LHCN-M2 (cell line): ENCODE measurements at places on chromosomes 3 and 15.
A peak's percentile ranks its signal among the peaks of the same experiment; 100 is the strongest.

GRCh38 chr15:64067564-64068030 is 21.3 kb upstream of the DAPK2 start:
- peak; percentile 59 for DNase-seq

GRCh38 chr3:77081240-77081661 is 41.4 kb downstream of the ROBO2 start:
- DNase-seq, result no peak

- DNase-seq, result no peak
These were observed 120.0 kb upstream of the C15orf61 start for GRCh38 chr15:67400890-67401289.

GRCh38 chr15:44633603-44634002 is 29.9 kb downstream of the SPG11 start:
- DNase-seq, result peak; percentile 41

DNA sequence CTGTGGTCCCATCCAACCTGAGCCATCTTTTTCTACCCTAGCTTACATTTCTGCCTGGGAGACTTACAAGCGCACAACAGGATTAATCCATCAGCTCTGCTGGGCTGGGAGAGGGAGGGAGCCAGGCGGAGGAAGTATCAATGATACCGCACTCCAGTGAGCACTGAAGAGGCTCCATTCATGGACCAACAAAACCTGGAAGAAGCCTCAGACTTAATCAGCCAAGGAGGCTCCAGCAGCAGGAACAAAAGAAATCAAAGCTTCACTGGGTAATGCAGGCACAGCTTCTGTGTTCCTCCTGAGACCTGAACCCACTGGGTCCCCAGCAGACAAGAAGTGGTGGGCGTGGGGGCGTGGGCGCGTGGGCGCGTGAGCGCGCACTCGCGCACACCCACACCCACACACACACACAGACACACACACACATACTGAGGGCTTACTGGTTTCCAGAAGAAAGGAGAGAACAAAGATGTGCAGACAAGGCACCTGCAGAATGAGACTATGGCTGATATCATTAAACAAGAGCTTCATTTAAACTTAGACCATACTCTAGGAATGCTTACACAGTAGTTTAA is 87.0 kb upstream of the BOC start:
- no peak for DNase-seq

DNA sequence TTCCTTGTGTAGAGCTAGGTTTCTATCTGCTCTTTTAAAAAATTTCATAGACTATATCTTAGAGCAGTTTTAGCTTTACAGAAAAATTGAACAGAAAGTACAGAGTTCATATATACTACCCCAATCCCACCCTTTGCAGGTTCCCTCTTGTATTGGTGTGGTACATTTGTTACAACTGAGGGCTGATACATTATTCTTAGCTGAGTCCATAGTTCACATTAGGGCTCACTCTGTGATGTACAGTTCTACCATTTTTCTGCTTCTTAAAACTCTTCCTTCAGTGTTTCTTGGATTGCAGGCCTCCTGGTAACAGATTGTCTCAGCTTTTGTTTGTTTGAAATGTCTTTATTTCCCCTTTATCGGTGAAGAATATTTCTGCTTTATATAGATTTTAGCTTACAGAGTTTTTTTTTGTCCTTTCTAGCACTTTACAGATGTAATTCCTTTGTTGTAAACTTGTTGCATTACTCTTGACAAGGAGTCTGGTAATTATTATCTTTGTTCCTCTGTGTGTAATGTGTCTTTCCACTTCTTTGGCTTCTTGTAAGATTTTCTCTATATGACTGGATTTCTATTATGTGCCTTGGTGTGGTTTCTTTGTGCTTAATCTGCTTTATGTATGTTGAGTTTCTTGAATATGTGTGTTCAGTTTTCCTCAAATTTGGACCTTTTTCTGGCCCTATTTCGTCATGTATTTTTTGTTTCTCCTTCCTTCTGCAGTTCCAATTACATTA is 25.3 kb downstream of the MEF2A start:
- DNase-seq, result no peak

- peak; percentile 85 for DNase-seq
These were observed 20.7 kb upstream of the FEM1B start for GRCh38 chr15:68256675-68257450.

DNA sequence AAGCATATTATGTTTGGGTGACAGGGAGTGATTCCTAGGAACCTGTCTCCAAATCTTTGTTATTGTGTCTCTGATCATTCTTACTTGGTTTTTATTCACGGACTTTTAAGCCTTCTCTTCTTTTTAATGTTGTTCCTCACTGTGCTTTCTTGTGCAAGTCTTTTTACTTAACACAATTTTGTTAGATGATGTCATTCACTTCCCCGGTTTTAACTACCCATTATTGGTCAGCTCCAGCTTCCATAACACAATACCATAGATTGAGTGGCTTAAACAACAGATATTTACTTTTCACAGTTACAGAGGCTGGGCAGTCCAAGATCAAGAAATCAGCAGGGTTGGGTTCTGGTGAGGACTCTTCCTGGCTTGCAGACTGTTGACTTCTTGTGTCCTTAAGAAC is 436.3 kb upstream of the CBLB start:
- no peak for DNase-seq

DNA sequence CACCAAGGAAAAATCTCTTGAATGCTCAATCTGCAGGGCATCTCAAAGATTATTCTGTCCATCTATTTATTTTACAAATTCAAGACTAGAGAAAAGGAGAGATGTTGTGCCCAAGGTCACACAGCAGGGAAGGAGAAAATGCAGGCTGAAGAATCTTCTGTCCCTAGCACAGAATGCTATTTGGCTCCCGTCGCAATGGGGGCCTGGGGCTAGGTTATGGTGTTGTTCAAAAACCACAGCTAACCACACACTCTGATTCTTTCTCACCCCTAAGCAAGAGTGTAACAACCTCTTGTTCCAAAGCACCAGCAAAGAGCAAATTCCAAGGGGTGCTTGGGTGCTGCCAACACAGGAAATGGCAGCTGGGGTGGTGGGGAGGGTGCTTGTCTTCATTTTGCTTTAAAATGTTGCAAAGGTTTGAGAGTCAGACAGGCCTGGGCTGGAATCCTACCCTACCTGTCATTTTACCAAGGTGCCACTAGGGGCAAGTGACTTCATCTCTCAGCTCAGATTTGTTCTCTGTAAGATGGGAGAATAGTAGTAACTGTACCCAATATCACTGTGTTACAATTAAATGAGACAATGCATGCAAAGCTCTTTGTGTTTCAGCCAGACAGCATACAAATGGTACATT is 112.5 kb downstream of the ADAMTS9 start:
- DNase-seq, result peak; percentile 5

DNA sequence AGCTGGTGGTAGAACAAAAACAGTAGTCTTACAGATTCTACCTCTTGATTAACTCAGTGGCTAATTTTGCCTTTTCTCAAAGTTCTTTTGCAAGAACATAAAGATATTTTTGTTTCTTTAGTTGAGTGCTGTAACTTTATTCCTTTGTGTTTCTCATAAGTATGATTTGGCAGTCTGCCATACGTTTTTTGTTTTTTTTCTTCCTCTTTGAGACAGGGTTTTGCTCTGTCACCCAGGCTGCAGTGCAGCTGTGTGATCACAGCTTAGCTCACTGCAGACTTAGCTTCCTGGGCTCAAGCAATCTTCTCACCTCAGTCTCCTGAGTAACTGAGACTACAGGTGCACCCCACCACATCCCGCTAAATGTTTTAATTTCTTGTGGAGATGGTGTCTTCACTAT is 22.4 kb downstream of the B3GNT5 start:
- peak; percentile 89 for DNase-seq

GRCh38 chr3:172904711-172905373 is 154.3 kb downstream of the ECT2 start:
- DNase-seq, result peak; percentile 26

GRCh38 chr15:87354661-87355410 is 901.7 kb downstream of the NTRK3 start:
- peak; percentile 72 for DNase-seq

GRCh38 chr3:29822071-29822470 is 541.2 kb downstream of the RBMS3 start:
- peak; percentile 81 for DNase-seq

- no peak for DNase-seq
These were observed 5.8 kb downstream of the EFCC1 start for GRCh38 chr3:129006864-129007263.

DNA sequence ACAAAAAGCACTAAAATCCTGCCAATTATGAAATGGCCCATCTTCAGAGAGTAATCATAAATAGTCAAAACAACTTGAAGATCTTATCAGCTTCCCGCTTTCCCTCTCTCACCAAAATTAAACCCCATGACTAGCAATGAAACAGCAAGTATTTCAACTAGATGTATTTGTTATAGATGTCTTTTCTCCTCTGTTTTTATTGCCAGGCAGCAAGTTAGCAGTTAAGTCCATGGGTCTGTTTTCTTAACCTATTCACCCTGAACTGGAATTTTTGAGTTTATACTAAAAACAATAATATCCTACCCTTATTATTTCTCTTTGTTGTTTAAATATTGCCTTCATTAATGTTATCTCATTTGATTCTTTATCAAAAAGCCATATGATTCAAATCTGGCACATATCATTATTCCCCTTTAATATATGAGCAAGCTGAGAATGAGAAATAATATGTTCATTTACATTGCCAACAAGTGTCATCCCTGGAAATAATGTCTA is 23.3 kb downstream of the AQP9 start:
- DNase-seq, result no peak

GRCh38 chr3:127418560-127419147 is 130.8 kb upstream of the PRR20G start:
- no peak for DNase-seq

- DNase-seq, result peak; percentile 55
These were observed 84.6 kb downstream of the DGKG start for GRCh38 chr3:186277268-186277909.

DNA sequence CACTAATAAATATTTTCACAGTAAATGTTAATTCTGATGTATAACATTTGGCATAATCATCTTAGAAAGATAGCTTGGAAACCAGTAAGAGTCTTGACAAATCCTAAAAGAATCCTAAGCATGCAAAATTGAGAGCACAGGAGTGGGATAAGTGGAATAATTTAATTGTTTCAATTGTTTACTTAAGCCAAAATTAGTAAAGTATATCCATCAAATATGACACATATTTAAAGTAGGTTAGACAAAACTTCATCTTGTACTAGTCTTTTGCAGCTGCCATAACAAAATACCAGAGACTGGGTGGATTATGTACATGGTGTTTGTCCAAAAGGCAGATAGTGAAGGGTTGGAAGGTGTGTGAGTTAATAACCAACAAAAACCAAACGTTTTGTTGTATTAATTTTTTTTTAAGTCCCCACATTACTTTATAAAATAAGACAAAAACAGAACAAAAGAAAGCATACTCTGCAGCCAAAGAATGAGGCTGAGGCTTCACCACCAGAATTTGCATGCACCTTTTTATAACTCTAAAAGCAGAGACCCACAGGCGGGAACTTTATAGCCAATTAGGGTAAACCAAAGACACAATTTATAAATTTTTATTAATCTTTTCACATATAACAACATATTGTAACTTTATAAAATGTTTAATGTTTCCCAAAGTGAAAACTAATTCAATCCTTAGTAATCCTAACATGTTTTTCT is 41.9 kb upstream of the CD200R1L start:
- peak; percentile 59 for DNase-seq

- DNase-seq, result no peak
These were observed 392.5 kb upstream of the RARB start for GRCh38 chr3:25035526-25035925.

- DNase-seq, result peak; percentile 91
These were observed 63.3 kb downstream of the ABTB1 start for GRCh38 chr3:127735767-127736693.

DNA sequence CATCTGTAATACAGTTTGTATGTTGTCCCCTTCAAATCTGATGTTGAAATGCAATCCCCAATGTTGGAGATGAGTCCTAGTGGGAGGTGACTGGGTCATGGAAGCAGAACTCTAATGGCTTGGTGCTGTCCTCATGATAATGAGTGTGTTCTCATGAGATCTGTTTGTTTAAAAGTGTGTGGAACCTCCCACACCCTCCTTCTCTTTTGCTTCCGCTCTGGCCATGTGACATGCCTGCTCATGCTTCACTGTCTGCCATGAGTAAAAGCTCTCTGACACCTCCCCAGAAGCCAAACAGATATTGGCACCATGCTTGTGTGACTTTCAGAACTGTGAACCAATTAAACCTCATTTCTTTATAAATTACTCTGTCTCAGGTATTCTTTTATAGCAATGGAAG is 794.0 kb upstream of the CFAP20DC start:
- DNase-seq, result no peak

DNA sequence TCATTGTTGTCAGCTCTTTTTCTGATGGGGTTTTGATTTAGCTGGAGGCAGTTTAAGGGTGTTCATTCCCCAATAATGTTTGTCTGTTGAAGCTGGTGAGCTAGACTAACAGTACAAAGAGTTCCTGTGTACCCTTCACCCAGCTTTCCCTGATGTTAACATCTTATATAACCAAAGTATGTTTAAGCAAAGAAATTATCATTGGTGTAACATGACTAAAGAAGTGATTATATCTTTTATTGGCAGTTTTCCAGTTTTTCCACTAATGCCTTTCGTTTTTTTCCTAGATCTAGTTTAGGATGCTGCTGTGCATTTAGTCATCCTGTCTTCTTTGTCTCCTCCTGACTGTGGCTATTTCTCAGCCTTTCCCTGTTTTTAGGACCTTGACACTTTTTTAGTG is 165.6 kb downstream of the LPP start:
- DNase-seq, result peak; percentile 50

DNA sequence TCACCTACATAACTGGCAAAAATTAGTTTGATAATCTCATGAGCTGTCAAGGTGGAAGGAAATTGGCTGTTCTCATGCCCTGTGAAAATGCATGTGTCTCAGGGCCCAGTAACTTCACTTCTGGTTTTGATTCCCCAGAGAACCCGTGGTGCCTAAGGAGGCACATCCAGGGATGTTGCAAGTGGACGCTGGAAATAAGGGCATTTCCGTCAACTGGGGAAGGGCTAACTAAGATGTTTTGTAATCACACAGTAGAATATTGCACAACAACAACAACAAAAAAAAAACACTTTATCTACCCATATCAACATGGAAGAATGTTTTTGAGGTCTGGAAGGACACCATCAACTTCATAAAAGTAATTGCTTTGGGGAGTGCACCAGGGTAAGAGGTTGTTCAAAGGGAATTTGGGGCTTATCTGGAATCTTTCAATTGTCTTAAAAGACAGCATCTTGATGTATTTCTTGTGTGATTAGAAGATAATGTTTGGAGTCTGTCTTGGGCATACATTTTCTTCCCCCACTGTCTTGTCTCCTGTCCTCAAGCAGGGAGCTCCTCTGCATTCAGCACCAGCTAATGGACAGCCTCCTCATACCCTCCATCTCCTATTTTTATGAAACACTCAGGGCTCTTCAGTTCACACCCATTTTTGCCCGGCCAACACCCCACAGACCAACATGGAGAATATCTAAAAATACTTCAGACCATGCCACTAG is 37.2 kb upstream of the PRR20G start:
- no peak for DNase-seq
